ENCODE measurements at places on chromosomes 7 and 10.

DNA sequence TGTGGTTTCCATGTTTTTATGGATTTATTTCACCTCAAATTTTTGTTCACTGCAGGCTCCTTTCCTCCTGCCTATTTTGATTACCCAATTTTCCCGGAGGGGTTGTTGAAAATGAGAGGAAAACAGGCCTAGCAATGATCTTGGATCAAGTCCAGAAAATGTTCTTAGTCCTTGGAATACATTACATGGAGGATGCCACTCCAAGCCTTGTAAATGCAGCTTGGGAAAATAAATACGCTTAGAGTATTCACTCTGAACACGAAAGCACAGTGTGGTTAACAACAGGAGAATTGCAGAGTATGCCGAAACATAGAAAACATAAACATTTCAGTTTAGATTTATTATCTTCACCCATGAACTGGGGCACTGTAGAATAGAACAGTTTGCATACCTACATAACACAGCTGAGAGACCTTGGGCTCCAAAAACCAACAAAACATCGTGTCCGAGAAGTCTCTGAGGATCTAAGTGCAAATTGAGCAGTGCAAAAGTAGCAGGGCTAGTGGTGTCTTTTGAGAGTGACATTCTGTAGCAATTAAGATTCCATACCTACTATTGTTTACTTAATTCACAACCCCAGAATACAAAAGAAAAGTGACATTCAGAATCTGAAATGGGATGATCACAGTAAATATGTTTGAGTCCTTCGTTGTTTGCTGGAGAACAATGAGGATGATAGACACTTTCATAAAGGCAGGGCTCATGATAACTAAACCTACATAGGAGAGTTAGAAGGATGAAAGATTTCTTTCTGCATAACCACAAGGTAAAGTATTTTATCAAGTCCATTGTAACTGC lies 7.6 kb upstream of the CD36 start:
- DNase-seq = no peak

DNA sequence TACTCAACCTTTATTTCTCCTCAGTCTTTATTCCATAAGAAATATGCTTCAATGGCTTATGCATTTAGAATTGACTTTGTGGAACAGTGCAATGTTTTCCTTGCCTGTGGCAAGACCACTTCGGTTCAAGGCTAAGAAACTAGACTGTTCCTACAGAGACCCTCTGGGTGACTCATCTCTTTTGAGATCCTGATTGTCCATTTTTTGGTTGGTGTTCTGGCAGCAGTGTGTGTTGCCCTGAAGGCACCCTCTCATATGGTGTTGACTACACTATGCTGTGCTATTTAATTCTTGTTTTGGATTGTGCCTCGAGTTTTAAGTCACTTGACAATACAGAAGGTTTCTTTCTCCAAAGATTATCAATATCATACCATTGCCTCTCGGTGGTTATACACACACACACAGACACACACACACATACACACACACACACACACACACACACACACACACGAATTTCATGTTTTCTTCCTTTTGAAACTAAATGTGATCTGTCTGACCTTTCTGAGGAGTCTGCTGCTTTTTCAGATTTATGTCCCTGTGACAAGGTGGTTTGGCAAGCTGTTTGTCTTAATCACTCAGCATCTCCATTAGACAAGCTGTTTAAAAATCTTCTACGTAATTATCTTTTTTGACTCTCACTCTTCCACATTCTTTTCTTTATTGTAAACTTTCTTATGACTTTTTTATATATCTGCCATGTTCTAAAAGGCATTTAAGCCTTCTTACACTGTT lies 187.2 kb downstream of the VTI1A start:
- DNase-seq = no peak

DNA sequence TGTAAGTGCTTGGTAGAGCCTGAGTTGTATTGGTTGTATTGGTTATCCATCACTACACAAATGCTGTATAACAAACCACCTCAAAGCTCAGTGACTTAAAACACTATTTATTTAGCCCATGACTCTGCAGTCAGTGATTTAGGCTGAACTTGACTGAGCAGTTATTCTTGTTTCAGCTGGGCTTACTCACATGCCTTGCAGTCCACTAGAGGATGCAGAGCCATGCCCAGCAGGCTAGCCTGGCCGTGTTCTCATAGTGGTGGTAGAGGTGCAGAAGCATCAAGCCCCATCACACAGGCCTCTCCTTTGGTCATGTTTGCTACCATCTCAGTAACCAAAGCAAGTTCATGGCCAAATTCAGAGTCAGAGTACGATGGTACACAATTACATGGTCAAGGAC lies 43.9 kb downstream of the LUC7L2 start:
- no peak for DNase-seq

DNA sequence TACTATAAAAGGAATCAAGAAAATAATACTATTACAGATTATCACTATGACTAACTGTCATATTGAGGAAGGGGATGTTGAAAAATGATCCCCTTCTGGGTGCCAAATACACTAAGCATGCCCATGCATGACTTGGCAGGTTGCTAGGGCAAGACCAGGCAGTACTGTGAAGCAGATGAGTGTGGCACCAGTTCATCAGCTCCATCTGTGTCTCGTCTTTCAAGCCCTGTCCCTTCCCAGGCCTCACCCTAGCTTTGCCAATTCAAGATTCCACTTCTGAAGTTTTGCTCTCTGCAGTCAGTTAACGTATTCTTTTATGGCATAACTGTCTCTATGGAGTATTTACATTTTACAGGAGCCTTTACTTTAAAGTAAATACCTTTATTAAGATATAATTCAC lies 135.6 kb upstream of the HPS1 start:
- DNase-seq = no peak

GRCh38 chr7:44062180-44062902 lies 3.0 kb downstream of the PGAM2 start:
- DNase-seq = no peak

DNA sequence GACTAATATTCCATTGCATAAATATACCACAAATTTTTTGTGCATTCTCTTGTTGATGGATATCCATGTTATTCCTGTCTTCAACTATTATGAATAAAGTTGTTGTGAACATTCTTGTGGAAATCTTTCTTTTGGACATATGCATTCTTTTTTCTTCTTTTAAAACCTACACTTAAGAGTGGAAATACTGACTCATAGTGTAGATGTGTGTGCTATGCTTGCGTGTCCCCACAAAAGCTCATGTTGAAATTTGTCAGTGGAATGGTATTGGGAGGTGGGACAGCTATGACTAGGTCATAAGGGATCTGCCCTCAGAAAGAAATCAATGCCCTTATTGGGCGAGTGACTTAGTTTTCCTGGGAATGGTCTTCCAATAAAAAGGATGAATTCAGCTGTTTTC lies 203.6 kb upstream of the PRSS58 start:
- DNase-seq = no peak

GRCh38 chr10:105592468-105592867 lies 951.4 kb downstream of the SORCS3 start:
- DNase-seq = no peak

DNA sequence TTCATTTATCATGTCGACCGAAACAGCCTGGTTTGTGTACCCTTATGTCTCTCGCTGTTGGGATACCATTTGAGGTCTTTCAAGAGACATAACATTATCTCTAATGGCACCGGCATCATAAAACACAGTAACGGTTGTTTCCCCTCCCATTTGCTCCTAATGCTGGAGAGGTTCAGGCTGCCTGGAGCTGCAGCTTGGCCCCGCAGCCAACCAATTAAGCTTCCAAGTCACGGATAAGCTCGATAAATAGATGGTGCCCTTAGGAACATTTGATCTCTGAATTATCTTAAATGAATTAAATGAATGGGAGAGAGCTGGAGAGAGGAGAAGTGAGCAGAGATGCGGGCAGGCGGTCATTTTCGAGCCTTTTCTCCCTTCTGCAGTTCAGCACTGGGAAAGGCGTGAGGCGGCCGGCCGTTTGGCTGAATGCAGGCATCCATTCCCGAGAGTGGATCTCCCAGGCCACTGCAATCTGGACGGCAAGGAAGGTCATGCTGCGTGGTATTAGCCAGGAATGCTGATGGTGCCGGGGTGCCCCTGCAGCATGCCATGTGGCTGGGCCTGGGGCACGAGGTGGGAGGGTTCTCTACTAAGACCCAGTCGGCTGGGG lies 12.6 kb downstream of the CPA4 start:
- DNase-seq = no peak

GRCh38 chr10:34397324-34397723 lies 417.8 kb downstream of the PARD3 start:
- DNase-seq = no peak

- no peak for DNase-seq
Observed at GRCh38 chr7:76008156-76008687, 13.8 kb upstream of the TMEM120A start.

DNA sequence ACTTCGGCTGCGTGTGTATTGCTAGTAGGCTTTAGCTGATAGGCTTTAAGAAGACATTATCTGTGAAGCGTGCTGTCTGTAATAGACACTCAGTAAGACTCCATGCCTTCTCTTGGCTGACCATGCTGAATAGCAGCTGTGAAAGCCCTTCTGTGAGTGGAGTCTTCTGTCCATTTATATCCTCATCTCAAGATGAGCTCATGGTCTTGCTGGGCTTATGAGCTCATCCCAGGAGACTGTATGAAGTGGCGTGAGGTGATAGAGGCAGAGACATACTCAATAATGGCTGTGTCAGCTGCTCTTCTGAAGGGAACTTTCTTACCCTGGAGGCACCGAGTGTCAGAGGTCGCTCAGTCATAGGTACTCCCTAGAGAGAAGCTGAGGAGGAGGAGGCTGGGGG lies 111.5 kb downstream of the SH2D4B start:
- DNase-seq = no peak

GRCh38 chr7:135924302-135924701 lies 52.9 kb downstream of the MTPN start:
- no peak for DNase-seq

- DNase-seq = no peak
Observed at GRCh38 chr7:27900006-27900405, 160.0 kb downstream of the TAX1BP1 start.

- DNase-seq = no peak
Observed at GRCh38 chr10:94299417-94299816, 63.3 kb downstream of the NOC3L start.

- no peak for DNase-seq
Observed at GRCh38 chr7:47792521-47793121, 155.6 kb downstream of the PKD1L1 start.

GRCh38 chr10:60940446-60940845 lies 3.5 kb downstream of the RHOBTB1 start:
- DNase-seq = no peak

DNA sequence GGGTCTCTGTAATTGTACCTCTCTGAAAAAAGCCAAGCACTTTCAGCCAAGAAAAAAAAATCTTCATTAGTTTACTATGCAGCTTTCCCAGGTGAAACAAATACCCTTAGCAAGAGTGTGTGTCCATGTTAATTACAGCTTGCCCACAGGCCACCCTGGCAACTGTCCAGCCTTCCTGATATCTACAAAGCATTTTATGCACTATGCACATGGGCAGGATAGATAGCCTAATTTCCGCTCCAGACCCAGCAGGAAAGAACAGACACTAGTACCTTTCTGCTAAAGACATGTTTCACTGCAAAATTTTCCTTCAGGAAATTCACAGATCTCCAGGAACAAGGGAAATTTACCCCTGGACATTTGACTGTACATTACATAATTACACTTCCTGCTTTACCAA lies 24.4 kb downstream of the CACNA2D1 start:
- no peak for DNase-seq

DNA sequence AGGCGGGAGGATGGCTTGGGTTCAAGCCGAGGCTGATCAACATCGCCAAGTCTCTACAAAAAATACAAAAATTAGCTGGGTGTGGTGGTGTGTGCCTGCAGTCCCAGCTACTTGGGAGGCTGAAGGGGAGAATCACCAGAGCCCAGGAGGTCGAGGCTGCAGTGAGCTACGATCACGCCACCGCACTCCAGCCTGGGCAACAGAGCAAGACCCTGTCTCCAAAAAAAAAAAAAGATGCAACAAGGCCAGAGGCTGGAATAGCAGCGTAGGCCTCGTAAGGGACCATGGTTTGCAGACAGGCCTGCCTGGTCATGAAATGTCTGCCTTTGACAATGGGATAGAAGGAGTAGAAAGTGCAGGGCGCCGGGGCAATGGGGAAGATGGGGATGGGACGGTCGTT lies 20.0 kb downstream of the PAPOLB start:
- DNase-seq = no peak

Measured in stimulated activated CD8-positive, alpha-beta memory T cell treated with anti-CD3 and anti-CD28 coated beads, Interleukin-7, amount 100 ng/mL, for 24 hours (primary cell).